GM04503 (cell line): ENCODE measurements at places on chromosomes 13 and 19.

- no peak for DNase-seq
These were observed 19.7 kb upstream of the CLN5 start for GRCh38 chr13:76971851-76972829.

DNA sequence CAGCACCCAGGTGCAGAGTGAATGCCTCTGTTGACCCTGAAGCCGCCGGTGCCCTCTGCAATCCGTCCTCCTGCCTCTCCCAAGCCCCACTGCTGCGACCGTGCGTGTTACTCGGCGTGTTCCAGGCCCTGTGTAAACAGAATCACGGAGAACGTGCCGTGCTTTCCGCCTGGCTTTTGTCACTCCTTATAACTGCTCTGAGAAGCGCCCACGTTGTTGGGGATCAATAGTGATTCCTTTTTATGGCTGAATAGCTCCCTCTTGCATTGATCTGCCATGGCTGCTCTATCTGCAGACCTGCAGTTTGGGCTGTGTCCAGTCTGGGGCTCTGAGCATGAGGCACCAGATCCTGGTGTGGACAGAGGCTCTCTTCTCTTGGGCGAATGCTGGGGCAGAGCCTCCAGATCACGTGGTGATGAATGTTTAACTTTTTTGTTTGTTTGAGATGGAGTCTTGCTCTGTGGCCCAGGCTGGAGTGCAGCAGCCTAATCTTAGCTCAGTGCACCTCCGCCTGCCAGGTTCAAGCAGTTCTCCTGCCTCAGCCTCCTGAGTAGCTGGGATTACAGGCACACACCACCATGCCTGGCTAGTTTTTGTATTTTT, 15.8 kb downstream of the ADPRHL1 start:
- DNase-seq = no peak

GRCh38 chr13:32205431-32206096, 109.6 kb downstream of the ZAR1L start:
- DNase-seq = no peak

DNA sequence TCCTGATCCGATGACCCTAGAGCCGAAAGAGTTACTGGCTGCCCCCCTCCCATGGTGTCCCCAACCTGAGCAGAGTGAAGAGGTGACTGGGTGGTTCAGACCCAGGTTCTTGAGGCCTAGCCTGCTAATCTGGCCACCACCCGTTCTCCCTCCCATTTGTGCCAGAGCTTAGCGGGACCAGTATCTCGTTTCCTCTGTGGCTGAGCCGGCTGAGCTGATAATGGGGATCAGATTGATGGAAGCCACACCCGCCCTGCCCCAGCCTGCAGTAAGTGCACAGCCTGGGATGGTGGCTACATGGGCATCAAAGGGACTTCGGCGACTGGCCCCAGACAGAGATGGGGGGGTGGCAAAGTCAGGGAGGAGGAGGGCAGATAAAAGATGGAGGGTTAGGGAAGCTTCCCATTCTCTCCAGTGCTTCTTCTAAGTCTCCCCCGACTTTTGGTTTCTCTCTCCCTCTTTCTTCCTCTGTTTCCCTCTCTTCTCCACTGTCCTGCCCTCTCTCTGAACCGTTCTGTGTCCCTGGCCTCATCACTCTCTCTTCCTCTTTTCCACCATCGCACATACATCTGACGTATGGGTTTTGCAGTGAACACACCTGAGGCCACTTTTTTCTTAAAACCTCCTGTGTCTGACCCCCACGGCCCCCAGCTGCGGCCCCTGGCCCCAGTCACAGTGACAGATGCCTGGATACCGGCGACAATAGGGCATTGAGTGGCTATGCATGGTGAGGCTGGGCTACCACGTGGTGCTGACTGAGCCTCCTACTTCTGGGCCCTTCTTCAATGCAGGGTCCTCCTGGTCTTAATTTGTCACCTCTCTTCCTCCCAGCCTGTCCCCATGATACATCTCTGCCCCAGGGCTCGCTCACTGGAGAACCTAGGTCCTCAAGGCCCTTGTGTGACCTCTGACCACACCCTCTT, 2.4 kb downstream of the ELAVL3 start:
- no peak for DNase-seq

- DNase-seq = no peak
These were observed 45.5 kb upstream of the DPRX start for GRCh38 chr19:53586277-53586691.

GRCh38 chr19:15195371-15196334, 5.1 kb downstream of the NOTCH3 start:
- DNase-seq = no peak

DNA sequence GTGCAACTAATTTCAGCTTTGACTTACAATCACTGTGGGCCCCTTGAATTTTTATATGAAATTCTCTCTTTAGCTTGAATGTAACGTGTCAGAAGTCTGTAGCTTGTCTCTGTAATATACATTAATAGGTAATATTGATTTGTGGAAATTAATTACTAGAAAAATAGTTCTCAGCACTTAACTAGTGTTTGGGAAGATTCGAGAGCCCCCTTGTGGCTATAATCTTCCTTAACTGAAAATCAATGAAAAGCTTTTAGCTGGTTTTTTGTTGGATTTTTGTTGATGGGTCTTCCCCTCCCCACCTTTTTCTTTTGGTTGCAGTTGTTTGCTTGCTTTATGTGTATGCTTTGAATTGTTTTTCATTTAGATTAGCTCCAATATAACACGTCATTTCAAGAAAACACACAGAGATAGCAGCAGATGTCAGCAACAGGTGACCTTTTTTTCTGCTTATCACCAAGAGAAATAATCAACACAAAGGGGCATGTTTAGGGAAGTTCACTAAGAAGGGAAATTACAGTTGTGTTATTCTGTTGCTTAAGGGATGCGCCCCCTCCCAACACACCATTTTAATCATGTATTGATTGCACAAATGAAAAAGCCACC, 176.8 kb downstream of the OXGR1 start:
- no peak for DNase-seq

DNA sequence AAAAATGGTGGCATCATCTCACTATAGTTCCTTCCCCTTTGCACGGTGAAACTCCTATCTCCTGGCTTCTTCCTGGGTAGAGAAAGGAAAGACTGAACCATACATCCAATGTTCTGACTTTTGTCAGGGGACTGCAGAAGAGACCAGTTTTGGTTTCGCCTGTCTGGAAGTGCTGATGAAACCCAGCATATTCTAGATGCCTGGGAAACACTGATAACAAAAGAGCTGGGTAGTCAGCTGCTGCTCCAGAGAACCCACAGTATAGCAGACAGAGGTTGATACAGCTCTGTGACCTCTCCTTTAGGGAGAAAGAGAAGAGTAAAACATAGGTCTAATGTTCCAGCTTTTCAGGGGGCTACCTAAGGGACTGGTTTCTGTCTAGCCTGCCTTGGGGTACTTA, 695.3 kb downstream of the DIAPH3 start:
- DNase-seq = no peak

- DNase-seq = no peak
These were observed 146.7 kb upstream of the KLF12 start for GRCh38 chr13:74280795-74281490.

GRCh38 chr19:3075605-3076431, 13.5 kb upstream of the TLE5 start:
- DNase-seq = no peak

GRCh38 chr19:41478875-41479756, 36.2 kb downstream of the ERICH4 start:
- DNase-seq = no peak

- DNase-seq = no peak
These were observed 17.5 kb downstream of the PCDH8 start for GRCh38 chr13:52830946-52831345.

GRCh38 chr13:80251403-80251802, 89.5 kb downstream of the SPRY2 start:
- DNase-seq = no peak

DNA sequence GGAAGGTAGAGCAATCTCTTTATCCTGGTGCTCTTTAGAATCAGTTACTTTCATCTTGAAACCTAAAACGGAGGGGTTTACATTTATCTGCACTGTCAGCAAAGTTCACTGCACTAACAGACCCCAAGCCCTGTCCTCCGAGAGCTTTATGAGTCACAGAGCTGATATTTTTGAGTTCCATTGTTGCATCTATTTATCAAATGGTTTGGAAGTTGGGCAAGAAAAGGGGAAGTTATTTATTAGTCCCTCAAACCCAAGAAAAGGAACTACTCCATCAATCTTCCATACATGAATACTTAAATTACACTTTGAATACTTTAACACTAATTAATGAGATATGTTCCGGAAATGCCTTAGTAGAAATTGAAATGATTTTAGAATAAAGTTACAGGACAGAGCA, 55.5 kb downstream of the EDNRB start:
- DNase-seq = no peak
